Suppressor macrophage treated with lipopolysaccharide for 4 hours (primary cell): ENCODE measurements at places on chromosomes 16 and 17.

- peak; percentile 20 for DNase-seq
These were observed 138.0 kb downstream of the NLK start for GRCh38 chr17:28180449-28180848.

GRCh38 chr17:42436391-42436790 lies 13.3 kb upstream of the CAVIN1 start:
- peak; percentile 63 for DNase-seq

DNA sequence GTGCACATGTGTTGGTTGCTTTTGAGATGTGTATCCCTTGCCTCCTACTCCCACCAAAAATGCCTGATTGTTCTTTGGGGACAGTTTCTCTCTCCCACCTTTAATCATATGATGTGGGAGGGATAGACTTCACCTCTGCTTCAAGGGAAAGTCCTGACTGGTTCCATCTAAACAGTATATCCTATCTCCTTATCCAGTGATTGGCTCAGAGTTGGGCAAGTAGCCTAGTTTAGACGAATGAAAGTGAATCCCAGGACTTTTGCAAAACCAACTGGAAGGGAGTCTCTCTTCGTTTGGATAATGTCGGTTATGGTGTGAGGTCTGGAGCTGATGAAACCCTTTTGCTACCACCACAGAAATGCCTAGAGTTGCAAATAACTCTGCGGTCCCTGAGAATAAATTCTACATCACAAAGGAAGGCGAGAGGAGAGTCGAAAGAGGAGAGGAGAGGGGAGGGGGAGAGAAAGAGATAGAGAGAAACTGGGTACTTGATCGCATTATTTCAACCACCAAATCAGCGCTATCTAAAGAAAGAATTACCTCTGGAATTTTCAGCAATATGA lies 77.1 kb upstream of the SALL1 start:
- no peak for DNase-seq

DNA sequence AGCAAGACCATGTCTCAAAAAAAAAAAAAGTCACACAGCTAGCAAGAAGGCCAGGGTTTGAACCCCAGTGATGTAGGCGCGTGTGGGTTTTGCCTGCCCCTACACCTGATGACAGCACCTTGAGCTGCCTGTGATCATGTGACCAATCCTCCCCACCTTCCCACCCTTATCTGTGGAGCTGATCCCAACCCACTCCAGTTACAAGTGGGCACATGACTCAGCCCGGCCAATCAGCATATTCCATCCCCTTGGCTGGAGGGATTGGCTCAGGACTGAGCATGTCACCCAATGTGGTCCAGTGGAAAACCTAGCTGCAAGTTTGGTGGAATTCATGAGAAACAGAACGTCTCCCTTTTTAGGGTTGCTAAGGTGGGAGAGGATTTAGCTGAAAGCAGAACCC lies 6.6 kb downstream of the TMEM114 start:
- DNase-seq = peak; percentile 47

DNA sequence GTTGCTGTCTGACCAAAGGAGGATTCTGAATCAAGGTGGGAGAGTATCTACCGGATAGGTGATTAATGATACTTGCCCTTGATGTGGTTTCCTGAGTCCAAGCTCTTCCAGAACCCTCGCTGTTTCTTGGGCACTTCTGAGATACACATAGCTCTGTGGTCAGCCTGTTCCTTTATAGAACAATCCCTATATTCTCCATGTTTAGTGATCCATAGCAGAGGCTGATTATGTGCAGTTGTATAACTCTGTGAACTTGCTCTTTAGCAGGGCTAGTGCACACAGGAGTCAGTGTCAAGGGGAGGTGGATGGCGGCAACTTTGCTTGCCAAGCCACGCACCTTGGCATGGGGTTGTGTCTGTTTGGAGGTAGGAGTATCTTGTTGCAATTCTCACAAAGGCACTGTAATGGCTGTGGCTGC lies 36.1 kb downstream of the ARL4D start:
- DNase-seq = no peak

- DNase-seq = no peak
These were observed 23.2 kb downstream of the CMIP start for GRCh38 chr16:81467815-81468214.

DNA sequence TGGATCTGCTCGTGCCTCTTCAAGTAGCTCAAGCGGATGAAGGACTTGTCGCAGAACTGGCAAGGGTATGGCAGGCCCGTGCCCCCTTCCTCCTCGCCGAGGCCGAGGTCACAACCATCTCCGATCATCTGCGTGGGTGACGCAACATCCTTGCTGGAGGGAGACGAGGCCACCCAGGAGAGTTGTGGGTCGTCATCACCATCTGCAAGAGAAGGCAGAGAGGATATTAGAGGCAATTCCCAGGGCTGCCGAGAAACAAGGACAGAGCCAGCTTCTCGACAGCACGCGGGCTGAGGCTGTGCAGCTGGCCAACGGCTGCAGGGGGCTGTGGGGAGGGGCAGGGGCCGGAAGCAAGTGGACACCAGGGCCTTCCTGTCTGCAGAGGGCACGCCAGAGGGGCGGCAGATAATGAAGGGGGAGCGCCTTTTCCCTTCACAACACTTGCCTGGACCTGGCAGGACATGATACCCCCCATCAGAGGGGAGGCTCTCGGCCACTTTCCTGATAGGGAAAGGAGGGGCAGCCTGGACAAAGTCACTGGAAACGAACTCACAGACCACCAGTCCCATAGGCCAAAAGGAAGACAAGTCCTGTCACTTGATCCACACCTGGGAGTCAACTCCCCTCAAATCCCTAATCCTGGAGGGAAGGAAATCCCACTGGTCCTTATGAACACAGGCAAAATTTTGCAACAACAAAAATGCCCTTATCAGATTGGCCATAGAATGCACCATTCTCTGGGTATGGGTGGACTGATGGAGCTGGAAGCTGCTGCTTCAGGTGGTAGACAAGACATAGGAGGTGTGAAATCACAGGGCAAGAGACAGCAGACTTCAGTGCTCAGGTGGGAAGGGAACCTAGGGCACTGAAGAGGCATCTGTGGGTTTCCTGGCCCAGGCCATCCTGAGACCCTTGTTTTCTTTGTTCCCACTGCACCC lies 217.0 kb downstream of the ZNF423 start:
- DNase-seq = no peak

DNA sequence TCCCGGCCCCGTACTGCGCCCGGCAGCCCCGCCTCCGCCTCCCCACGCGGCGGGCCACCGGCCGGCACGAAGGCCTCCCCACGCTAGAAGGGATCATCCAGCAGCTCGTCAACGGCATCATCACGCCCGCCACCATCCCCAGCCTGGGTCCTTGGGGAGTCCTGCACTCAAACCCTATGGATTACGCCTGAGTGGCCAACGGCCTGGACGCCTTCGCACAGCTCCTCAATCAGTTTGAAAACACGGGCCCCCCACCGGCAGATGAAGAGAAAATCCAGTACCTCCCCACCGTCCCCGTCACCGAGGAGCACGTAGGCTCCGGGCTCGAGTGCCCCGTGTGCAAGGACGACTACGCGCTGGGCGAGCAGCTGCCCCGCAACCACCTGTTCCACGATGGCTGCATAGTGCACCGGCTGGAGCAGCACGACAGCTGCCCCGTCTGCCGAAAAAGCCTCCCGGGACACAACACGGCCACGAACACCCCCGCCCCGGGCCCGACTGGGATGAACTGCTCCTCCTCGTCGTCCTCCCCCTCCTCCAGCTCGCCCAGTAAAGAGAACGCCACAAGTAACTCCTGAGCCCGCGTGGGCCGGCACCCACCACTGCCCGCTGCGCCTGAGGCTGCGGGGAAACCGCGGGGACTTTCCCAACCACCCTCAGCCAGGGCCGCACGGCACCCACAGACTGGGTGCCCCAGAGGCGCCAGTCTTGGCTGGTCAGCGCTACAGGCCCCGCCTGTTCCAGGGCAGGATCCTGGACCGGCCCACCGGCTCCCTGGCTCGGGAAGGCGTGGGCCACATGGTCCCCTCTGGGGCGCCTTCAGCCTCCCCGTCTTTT lies 39.0 kb upstream of the AKAP1 start:
- peak; percentile 87 for DNase-seq

GRCh38 chr16:12449374-12449773 lies 354.3 kb downstream of the CPPED1 start:
- DNase-seq = no peak

DNA sequence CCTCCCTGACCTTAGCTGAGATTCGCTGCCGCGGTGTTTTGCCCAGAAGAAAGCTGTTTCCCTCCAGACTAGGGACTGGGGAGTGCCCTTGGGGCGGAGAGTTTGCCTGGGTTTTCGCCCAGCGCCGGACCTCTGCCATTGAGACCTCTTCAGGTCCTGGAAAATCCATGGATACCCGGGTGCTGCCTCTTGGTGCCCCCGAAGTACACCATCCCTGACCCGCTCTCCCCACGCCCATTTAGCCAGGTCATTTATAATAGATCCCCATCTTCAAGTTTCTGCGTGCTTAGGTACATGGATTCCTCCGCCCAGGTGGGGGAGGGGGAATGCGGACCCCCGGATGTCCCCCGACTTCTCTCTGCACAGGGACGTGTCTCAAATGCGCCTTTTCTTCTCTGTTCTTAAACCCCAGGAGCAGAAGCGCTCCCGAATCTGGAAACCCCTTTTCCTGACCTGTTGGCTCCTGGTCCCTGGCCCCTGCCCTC lies 15.0 kb upstream of the CBX8 start:
- DNase-seq = no peak

- no peak for DNase-seq
These were observed 21.2 kb upstream of the LRRC37A start for GRCh38 chr17:46273541-46274236.

GRCh38 chr17:76371656-76372628 lies 12.5 kb upstream of the SPHK1 start:
- no peak for DNase-seq

GRCh38 chr16:59634004-59634579 lies 900.0 kb upstream of the GOT2 start:
- no peak for DNase-seq

DNA sequence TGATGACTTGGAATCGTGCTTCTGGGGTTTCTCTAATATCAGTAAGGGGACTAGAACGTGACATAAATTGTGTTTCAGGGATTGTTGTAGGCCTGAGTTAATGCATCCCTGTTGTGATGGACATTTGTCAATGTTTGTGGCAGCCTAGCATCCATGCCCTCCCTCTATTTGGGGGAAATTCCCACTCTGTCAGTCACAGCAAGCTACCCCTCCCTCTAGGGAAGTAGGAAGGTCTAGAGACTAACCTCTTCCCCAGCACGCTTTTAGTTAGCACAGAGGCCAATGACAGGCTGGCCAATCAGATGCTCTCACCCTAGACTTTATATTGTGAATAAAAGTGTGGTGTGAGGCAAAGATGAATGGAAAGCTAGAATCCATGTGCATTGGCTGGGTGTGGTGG lies 32.4 kb upstream of the NF1 start:
- peak; percentile 48 for DNase-seq

DNA sequence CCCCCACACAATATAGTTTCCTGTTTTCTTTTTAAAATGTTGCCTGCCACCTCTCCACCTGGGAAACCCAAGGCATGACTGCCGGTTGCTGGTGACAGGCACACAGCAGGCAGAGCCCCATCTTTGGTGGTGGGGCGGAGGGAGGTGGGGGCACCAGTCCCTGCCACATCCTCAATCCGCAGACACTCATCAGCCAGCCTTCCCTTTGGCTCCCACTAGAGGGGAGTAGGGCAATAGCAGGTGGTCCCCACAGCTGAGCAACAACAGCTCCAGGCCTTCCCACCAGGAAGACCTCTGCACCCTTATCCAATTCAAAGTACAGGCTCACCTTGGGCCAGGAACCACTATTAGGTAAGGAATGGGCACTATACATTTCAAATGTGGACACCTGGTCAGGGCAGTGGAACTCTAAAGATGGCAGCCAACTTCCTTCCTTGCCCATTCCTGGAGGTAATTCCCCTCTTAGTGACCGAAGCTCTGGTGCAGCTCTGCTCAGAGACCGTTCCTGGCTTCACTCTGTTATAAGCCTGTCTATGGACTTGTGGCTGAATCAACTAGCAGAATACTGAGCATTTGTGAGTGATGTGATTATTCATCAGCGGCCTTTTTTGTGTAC lies 13.9 kb downstream of the RECQL5 start:
- peak; percentile 19 for DNase-seq

- peak; percentile 68 for DNase-seq
These were observed 818 bp downstream of the DNAJC7 start for GRCh38 chr17:42016411-42016831.

DNA sequence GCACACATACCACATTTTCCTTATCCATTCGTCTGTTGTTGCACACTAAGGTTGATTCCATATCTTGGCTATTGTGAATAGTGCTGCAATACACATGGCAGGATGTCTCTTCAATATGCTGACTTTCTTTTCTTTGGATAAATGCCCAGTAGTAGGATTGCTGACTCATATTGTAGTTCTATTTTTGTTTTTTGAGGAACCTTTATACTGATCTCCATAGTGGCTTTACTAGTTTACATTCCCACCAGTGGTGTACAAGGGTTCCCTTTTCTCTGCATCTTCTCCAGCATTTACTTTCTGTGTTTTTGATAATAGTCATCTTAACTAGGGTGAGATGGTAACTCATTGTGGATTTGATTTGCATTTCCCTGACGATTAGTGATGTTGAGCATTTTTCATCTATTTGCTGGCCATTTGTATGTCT lies 118.1 kb downstream of the STXBP4 start:
- DNase-seq = peak; percentile 58

DNA sequence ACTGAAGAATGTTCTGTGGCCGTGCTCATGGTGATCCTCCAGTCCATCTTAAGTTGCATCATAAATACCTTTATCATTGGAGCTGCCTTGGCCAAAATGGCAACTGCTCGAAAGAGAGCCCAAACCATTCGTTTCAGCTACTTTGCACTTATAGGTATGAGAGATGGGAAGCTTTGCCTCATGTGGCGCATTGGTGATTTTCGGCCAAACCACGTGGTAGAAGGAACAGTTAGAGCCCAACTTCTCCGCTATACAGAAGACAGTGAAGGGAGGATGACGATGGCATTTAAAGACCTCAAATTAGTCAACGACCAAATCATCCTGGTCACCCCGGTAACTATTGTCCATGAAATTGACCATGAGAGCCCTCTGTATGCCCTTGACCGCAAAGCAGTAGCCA lies 36.8 kb upstream of the KCNJ2 start:
- DNase-seq = no peak

GRCh38 chr16:14193316-14193871 lies 122.3 kb downstream of the MRTFB start:
- no peak for DNase-seq

- DNase-seq = no peak
These were observed 18.8 kb upstream of the IRF8 start for GRCh38 chr16:85879975-85880831.

DNA sequence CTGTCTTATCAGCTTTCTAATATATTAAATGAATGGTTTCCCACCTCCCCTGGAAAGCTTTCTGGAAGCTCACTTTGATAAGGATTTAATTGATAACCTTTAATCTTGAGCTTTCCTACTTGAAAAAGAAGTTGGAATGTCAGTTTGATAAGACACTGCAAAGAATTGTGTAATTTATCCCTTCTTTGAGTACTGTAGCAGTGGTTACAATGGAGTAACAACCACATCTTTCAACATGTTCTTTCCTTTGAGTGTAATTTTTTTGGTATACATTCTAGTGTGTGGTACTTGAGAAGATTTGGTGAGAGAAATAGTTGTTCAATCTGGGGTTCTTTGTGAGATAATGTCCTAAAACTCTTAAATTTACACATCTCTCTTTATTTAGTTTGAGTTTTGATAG lies 43.4 kb downstream of the CPD start:
- no peak for DNase-seq

- DNase-seq = no peak
These were observed 5.9 kb upstream of the CCL22 start for GRCh38 chr16:57352636-57353047.

- DNase-seq = no peak
These were observed 169.8 kb downstream of the LAT start for GRCh38 chr16:29154676-29155121.
